Stimulated activated CD4-positive, alpha-beta T cell treated with anti-CD3 and anti-CD28 coated beads, Interleukin-2, amount 100 ng/mL, for 48 hours (primary cell): ENCODE measurements at places on chromosomes 2 and 18.
A peak's percentile ranks its signal among the peaks of the same experiment; 100 is the strongest.

DNA sequence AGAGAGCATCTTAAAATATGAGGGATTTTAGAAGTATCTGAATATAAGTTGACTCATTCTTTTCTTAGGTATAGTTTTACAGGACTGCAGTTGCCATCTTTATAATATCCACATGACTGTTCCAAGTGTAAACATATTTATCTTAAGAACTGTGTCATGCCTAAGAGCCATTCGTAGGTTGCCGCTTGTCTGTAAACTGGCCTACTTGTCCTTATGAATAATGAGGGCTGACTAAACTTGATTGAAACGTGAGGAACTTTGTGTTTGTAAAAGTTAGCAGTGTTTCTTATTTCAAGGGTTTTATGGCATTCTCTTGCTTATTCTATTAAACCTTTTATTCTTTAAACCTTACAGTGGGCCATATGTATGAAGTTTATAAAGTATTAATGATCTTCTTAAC is 99.6 kb downstream of the MAP3K20 start:
- DNase-seq, result no peak

GRCh38 chr18:12408247-12408869 is 629 bp downstream of the PRELID3A start:
- DNase-seq, result no peak

DNA sequence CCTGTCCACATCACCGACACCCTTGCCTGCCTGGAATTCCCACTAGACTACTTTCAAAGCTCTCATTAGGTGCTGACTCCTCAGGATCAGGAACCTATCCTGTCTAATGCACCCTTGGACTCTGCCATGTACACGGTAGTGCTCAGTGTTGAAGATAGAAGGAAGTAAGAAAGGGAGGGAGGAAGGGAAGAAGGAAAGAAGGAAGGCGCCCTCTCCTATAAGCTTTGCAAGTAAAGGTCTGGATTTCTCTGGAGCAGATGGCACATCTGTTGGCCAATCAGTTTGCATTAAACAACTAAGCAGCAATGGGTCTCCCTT is 45.3 kb downstream of the SCTR start:
- no peak for DNase-seq

DNA sequence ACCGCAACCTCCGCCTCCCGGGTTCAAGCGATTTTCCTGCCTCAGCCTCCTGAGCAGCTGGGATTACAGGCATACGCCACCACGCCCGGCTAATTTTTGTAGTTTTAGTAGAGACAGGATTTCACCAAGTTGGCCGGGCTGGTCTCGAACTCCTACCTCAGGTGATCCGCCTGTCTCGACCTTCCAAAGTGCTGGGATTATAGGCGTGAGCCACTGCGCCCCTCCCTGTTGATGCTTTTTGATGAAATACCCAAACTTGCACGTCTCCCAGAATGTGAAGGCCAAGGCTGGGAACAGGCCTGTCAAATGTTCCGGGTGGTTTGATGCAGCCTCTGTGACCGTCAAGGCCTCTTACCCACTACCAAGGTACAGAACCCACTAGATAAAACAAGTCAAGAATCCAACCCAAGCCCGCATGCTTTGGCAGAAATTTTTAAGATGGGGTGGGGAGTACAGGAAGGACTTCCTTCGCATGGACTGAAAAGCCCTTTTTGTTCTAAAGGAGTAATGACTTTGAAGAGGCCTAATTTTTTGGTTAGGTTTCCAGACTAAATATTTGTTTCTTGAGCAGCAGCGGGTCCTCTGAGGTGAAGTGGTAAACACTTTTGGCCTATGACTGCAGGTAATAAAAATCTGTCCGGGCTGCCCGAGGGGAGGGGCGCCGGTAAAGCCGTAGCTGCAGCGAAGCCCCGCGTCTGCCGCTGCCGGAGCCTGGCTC is 3.7 kb upstream of the EVX2 start:
- DNase-seq, result no peak

GRCh38 chr2:109174626-109175349 is 45.8 kb downstream of the SH3RF3 start:
- DNase-seq, result no peak

DNA sequence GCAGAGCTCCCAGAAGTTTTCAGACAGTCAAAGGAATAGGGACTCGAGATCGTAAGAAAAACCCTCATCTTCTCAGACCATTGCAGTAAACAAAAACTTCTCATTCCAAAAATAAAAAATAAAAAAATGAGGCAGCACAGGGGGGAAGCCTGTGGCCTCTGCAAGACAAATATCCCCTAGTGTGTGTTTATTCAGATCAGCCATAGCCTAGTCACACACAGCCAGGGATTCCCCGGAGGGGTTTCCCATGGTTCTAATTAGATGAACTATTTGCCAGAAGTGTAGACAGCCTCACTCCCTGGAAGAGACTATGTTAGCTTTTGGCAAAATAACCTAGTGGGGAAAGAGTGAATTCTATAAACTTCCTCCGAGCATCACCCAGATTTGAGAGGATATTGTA is 122.9 kb upstream of the KLF7 start:
- DNase-seq, result no peak

DNA sequence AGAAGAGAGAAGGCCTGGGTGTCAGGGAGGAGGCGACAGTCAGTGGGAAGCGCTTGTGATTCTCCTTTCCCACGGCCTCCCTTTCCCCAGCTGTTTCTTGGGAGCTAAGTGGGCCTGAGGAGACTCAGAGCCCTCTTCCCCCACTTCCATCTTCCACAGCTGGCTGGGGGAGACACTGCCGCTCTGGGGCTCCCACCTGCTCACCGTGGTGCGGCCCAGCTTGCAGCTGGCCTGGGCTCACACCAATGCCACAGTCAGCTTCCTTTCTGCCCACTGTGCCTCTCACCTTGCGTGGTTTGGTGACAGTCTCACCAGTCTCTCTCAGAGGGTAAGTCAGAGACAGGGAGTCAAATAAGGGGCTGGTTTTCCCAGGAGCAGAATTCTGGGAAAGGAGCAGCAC is 7.1 kb downstream of the TMEM214 start:
- DNase-seq, result no peak

DNA sequence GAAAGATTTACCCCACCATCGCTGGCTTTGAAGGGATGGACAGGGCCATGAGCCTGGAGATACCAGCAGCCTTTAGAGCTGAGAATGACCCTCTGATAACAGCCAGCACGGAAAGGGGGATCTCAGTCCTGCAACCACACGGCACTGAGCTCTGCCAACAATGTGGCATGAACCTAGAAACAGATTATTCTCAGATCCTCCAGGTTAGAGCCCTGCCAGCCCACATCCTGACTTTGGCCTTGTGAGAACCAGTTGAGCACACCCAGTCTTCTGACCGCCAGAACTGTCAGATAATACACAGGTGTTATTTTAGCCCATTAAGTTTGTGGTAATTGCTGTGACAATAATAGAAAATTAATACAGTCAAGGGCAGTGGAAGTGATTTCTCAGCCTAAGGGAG is 9.4 kb upstream of the GNLY start:
- DNase-seq, result no peak

GRCh38 chr2:232928551-232929302 is 58.7 kb downstream of the SNORC start:
- DNase-seq, result no peak

DNA sequence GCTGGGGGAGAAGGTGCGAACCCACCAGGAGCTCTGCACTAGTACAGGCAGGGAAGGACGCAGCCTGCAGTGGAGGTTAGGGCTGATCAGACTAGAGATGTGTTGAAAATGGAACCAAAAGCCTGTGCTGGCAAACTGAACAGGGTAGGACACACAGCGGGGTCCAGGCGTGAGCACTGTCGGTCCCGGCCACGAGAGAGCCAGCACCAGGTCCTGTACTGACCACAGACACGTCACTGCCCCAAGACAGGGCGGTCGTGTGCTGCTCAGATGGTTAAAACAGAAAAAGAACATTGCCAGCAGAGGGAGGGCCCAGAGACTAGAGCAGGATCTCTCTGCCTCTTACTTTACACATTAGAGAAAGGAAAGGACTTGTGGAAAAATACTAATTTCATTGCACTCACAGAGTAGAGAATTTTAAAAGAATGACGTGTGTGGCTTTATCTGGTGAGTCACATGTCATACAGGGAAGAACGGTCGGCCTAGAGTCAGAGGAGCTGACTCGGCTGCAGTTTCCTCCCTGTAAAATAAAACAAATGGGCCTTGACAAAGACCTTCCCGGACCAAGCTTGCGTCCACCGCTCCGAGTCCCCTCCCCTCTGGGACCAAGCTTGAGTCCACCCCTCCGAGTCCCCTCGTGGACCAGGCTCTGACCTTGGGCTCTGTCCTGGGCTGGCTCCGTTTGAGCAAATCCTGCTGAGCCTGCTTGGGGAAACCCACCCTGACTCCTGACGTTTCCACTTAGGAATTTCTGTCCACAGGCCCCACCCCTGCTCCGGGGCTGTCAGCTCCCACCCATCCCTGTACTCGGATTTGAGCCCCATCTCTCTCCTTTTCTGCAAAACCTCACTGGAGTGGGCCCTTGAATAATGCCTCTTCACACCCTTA is 16.7 kb upstream of the ADI1 start:
- DNase-seq, result no peak

- DNase-seq, result no peak
Measured at GRCh38 chr2:239730897-239731296, 294.2 kb downstream of the NDUFA10 start.

GRCh38 chr18:23939896-23940295 is 74.7 kb upstream of the TTC39C start:
- no peak for DNase-seq

- no peak for DNase-seq
Measured at GRCh38 chr18:69574401-69574800, 173.7 kb downstream of the DOK6 start.

- no peak for DNase-seq
Measured at GRCh38 chr2:49940626-49941025, 786.3 kb upstream of the FSHR start.

- DNase-seq, result no peak
Measured at GRCh38 chr2:165202239-165202638, 1.6 kb downstream of the SCN3A start.

DNA sequence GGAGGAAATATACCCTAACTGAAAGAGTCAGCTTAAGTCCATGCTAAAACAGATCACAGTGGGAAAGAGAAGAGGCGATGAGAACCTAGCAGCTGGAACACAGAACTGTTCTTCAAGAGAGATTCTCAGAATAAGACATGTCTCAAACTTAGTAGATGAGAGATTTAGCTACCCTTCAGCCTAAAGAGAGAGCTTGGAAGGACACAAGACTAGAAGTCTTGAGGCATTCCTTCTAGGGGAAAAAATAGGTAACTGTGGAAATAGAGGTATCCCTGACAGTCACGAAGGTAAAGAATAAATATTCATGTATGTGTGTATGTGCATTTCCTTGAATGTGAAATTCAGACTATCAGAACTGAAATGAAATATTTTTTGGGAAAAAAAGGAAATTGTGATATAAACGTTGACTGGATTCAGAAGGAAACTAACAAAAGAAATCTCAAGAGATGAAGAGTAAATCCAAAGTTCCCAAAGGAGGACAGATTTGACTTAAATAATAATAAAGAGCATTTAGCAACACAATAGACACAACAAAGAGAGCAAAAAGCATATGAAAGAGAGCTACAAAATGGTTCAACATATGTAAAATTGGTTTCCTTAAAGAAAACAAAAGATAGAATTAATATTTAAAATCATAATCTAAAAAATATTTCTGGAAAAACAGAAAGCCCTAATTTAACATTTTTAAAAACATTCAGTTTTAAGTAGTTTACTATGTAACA is 258.7 kb downstream of the LRP1B start:
- DNase-seq, result no peak

DNA sequence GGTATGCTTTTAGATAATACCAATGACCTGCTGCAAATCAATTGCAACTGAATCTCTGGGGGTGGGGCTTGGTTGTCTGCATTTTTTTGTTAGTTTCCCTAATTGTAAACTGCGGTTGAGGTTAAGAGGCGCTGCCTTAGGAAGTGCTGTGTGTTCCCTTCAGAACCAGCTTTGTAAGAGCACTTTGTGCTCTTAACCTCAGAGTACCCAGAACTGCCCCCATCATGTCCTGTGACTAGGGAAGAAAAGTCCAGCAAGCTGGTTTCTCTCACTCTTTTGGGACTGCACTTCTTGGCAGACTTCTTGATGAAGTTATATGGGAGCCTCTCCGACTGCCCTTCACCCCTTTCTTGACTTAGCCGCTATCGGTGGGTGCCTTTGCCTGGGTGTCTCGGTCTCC is 245.5 kb upstream of the CXCR4 start:
- DNase-seq, result no peak

- no peak for DNase-seq
Measured at GRCh38 chr2:22934747-22935146, 450.2 kb upstream of the KLHL29 start.

DNA sequence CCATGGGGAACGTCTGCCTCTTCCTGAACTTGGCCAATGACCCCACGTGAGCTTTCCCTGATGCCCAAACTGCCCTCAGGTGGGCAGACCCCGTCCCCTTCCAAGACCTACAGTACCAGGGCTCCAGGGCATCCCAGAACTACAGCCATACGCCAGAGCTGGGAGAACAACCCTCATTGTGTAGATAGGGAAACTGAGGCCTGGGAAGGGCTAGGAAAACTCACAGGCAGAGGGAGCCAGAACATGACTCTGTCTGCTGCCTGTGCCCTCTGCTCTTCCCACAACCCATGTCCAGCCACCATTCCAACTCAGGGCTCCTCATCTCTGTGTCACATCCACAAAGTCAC is 16.8 kb upstream of the ANKRD53 start:
- no peak for DNase-seq

GRCh38 chr2:25794544-25795276 is 83.6 kb downstream of the ASXL2 start:
- DNase-seq, result no peak

- DNase-seq, result peak; percentile 25
Measured at GRCh38 chr18:76491776-76492668, 3.0 kb downstream of the ZNF516 start.
